ENCODE measurements at places on chromosomes 12 and 14.

GRCh38 chr14:80959496-80959895, 4.1 kb downstream of the TSHR start:
- DNase-seq: peak; percentile 20

- DNase-seq: no peak
Measured at GRCh38 chr12:51846271-51846691, 2.2 kb downstream of the FIGNL2 start.

GRCh38 chr12:58657190-58657589, 263.1 kb downstream of the LRIG3 start:
- DNase-seq: no peak

GRCh38 chr12:81167694-81168093, 89.8 kb downstream of the ACSS3 start:
- DNase-seq: no peak

GRCh38 chr12:93319523-93320050, 58.1 kb upstream of the NUDT4 start:
- no peak for DNase-seq

GRCh38 chr12:89469361-89469760, 55.2 kb downstream of the GALNT4 start:
- DNase-seq: no peak

DNA sequence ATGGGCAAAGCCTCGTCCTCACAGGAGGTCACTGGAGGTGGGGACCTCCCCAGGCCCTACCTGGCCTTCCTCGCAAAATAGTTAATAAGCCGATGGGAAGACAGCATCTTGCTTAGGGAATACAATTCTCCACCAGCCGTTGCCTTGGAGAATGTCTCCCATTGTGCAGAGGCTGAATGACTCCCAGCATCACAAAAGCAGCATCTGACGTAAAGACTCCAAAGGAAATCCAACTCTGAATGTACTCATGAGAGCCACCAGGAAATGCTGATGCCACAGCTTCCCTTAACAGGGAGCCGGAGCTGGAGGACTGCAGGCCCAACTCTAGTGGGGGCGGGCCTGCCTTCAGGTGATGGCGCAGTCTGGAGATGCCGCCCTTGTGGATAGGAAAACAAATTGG, 15.5 kb downstream of the CCDC63 start:
- DNase-seq: no peak

GRCh38 chr14:68513838-68514607, 278.8 kb downstream of the ZFP36L1 start:
- DNase-seq: no peak

GRCh38 chr14:80388980-80389711, 177.8 kb upstream of the DIO2 start:
- DNase-seq: no peak

DNA sequence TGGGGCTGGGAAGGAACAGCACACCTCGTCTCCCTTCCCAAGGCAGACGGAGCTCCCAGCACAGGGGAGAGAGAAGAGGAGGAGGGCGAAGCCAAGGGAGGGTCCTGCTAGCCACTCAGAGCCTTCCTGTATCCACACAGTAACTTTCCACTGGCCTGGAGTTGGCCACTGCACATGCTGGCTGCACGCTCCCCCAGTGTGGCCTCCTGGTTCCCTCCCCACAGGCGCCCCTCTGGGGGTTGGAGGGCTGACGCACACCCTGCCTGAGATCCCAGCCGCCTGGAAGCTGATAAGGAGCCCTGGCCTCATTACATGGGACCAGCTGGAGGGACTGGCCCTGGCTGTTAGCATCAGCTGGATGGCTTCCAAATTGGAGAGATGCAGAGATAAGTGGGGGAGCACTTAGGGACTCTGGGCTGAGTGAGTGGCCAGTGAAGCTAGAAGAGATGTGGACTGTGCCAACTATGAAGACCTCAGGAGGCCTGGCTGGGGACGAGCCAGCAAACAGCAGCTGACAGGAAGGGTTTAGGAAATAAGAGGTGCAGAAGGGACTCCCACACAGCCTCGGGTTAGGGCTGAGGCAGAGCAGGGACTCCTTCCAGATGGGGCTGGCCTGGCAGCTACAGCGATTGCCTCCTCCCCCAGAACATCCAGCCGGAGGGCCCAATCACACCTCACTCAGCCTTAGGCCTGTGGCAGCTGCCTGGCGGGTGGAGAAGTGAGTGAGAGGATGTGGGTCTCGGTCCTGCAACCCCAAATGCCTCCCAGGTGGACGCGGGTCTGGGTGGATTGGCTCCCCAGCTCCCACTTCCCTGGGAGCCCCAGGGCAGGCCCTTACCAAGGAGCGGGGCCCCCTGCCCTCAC, 26.3 kb upstream of the BCDIN3D start:
- no peak for DNase-seq

DNA sequence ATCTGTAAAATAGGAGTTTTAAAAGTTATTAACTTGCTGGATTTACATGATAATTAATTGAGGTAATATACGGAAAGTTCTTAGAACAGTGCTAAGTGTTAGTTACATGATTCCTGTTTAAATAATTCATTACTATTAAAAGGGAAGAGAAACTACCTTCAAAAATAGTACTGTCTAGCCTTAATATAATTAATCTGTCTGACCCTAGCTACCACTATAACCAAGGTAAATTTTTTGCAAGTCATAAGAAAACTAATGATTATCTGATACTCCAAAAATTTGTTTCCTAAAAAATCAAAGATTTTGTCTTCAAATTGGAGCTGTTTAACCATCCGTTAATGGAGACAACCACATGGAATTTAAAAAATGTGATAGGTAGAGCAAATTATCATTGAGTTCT, 294.3 kb upstream of the FBXO33 start:
- DNase-seq: no peak
